ENCODE measurements at places on chromosomes 6 and 20.
A peak's percentile ranks its signal among the peaks of the same experiment; 100 is the strongest.

GRCh38 chr6:69958978-69959377, 92.6 kb downstream of the COL19A1 start:
- no peak for DNase-seq

DNA sequence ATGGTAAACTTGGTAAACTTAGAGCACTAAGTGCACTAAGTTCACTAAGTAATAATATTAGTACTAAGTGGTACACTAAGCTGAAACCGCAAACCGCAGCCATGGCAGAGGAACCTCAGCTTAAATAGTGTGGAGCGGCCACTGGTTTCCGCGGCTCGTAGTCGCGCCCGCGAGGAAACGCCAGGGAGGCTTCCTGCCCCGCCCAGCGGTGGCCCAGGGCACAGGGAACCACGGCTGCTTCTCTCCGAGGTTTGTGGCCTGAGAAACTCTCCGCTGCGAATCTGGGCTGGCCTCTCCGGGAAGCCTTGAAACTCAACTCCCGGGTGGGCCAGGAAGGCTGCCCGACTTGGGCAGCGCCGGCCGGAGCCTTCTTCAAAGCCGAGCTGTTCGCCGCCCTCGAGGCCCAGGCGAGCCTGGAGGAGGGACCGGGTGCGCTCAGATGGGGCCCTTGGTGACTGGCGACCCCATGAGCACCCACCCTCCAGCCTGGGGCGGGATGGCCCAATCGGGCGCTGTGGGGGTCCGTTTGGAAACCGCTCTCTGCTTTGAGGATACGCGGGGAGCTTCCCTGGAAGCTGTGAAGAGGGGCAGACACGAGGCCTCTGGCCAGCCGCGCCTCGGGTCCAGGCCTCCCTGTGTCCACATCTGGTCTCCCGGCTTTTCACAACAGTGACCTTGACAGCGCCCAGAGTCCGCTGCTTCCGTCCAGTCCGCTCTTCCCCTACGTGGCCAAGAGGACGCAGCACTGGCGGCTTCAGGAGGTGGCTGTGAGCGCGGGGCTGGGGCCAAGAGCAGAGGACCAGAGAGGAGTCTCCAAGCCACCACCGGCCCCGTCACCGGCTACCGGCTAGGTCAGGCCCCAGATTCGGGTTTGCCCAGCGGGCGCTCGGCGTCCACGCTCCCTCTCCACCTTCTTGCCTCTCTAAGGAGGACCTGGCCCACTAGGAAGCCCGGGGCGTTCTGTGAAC, 25.4 kb upstream of the HLA-E start:
- peak; percentile 54 for DNase-seq

- DNase-seq = no peak
These were observed 944.8 kb upstream of the CITED2 start for GRCh38 chr6:140319209-140319608.

GRCh38 chr20:51159303-51159702, 136.4 kb upstream of the KCNG1 start:
- DNase-seq = no peak

DNA sequence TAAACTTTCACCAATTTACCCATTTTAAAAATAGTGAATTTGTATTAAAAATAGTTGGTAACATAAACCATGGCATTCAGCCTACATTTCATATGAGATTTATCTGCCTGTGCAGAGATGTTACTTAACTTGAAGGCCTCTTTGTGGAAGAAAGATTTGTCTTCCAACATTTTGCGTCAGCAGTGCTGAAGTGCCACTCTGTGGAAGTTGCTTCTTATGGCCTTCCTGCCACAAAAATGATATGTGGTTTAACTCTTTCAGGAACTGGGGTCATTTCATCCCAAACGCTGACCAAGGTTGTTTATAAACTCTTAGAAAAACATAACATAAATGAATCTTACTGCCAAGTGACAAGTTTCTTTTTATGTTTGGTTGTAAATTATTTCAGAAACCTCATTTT, 246.8 kb downstream of the ARID1B start:
- no peak for DNase-seq

DNA sequence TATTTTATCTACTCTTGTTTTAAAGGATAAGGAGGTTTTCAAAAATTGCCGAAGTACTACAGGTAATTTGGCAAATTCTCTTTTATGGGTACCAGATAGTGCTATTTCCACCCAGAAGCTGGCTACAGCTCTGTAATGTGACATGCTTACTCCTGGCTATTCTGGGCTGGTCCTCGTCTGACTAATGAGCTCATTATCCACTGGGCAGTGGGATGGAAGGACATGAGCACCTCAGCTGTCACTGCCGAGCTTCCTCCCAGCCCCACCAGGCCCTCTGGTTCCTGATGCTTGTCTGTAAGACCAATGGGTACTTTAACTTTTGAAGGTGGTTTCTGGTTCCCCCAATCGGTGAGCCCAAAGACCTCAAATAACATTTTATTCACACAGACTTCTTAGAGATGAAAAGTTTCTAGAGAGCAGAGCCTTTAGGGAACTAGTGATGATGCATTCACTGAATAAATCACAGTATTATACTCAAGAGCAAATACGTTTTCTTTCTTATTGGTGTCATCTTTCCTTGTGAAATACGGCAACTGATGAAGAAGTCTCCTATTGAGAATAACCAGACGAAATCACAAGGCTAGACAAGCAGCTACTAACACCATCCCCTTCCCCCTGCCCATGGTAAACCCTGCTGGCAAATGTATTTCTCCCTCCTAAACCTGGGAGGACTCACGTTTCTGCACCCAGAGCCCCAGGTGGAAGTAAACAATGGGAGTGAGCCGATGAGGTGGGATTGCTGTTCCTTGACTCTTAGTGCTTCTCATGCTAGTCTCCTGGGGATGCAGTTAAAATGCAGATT, 80.8 kb downstream of the SLC22A3 start:
- no peak for DNase-seq

DNA sequence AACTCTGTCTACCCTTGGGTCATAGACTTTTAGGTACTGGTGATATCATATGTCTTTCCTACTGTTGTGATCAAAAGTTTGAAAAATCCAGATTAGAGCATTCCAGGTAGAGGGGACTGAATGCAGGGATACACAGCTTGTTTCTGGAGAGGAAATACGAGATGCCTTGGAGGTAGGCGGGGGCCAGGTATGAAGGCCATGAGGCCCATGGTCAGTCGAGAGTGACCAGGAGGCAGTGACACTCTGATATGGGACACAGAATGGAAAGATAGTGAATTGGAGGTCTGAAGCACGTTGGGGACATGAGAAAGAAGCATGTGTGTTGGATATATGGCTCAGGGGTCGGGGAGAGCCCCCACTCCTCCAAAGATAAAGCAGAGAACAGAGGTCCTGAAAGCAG, 16.1 kb upstream of the SRSF3 start:
- DNase-seq = no peak

DNA sequence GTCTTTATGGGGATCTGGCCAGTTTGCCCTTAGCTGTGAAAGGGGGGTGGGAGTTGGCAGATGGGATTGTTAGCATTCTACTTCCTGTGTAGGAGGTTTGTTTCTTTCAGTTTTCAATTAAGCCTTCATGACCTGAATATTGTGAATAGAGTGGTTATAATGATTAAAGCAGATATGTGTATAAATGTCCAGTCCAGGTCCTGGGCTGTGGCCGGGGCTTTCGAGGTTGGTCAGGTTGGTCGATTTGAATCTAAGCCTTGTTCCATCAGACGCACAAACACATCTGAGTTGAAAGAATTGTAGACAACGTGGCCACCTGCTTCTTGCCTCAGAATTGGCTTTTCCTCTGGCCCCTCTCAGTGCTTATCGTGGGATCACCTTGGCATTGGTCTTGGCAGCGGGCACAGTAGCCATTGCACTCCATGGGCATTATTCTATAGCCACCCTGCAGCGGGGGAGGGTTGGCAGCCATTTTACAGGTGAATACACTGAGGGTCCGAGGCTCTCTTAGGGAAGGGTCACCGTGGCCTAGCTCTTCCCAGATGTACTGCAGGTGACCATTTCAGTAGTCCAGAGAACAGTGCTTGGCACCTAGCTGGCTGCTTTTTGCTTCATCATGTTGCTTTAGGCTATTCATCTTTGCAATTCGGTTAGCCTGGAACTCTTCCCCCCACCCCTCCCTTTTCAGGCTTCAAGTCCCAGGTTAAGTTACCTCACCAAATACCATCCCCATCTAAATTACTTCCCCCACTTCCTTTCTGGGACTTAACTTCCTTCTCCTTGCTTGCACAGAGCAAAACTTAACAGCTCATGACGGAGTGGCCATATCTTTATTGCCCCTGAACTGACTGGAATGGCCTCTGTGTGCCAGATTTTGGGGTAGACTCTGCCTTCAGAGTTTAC, 1.1 kb downstream of the RNF114 start:
- no peak for DNase-seq

- DNase-seq = no peak
These were observed 207.5 kb downstream of the ZNF217 start for GRCh38 chr20:53385941-53386767.

- no peak for DNase-seq
These were observed 125.6 kb downstream of the CARMIL1 start for GRCh38 chr6:25404693-25405169.

GRCh38 chr6:121880831-121881230, 445.4 kb downstream of the GJA1 start:
- no peak for DNase-seq

GRCh38 chr6:41122918-41123317, 31.2 kb downstream of the TREML1 start:
- no peak for DNase-seq

- DNase-seq = no peak
These were observed 10.3 kb downstream of the ZMYND8 start for GRCh38 chr20:47346172-47346571.

GRCh38 chr6:157107915-157108651, 215.2 kb downstream of the TMEM242 start:
- no peak for DNase-seq

GRCh38 chr6:108051481-108051880, 23.1 kb downstream of the OSTM1 start:
- DNase-seq = no peak

DNA sequence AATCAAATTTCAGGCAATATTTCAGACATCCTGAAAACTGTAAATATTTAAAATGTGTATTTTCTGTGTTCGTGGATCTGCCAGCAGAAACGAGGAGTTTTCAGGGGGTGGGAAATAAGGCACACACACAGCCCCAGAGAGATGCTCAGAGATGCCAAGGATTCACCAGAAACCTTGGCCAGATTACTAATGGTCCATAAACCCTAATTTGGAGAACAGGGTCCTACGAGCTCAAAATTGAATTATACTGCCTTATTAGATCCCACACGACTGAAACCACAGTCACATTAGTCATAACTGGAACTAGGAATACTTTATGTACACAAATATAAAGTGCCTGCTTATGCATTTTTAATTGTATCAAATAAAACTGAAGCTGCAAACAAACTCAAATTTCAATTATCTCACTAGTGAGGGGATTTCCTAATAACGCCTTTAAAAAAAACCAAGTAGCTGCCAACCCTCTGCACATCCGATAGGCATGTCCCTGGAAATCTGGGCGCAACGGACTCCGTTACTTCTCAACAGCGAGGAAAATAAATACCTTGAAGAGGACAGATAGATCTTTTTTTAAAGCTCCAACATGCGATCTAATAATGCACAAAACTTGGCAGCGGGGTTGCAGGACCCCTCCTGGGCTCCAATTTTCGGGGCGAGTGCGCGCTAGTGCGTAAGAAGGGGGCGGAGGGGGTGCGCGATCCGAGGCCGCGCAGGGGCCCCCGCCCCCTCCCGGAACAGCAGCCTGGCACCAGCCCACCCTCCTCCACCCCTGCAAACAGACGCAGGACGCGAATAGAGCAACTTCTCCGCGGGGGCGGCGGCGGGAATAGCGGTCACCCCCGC, 897 bp downstream of the CHD6 start:
- DNase-seq = no peak

- no peak for DNase-seq
These were observed 214.4 kb downstream of the ATXN1 start for GRCh38 chr6:16546861-16547260.

- no peak for DNase-seq
These were observed 19.5 kb downstream of the SRSF6 start for GRCh38 chr20:43477193-43477592.

DNA sequence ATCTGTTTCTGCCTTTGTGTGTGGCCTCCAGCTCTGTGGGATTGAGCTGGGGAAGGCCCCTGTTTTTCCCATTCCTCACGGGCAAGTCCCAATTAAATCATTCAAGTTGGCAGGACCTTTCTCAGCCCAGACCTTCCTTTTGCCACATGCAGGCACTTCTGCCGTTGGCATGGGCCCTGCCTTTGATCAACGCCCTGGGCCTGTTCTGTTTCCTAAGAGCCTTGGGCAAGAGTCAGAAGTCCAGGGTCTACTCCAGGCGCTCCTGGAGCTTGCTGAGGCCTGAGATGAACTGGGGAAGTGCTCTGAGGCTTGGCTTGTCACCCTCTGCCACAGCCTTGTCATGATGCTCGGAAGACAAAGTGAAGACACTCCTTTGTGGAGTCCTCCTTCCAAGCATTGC, 7.1 kb downstream of the IP6K3 start:
- no peak for DNase-seq

- DNase-seq = no peak
These were observed 64.1 kb downstream of the HMGN3 start for GRCh38 chr6:79170431-79170830.

DNA sequence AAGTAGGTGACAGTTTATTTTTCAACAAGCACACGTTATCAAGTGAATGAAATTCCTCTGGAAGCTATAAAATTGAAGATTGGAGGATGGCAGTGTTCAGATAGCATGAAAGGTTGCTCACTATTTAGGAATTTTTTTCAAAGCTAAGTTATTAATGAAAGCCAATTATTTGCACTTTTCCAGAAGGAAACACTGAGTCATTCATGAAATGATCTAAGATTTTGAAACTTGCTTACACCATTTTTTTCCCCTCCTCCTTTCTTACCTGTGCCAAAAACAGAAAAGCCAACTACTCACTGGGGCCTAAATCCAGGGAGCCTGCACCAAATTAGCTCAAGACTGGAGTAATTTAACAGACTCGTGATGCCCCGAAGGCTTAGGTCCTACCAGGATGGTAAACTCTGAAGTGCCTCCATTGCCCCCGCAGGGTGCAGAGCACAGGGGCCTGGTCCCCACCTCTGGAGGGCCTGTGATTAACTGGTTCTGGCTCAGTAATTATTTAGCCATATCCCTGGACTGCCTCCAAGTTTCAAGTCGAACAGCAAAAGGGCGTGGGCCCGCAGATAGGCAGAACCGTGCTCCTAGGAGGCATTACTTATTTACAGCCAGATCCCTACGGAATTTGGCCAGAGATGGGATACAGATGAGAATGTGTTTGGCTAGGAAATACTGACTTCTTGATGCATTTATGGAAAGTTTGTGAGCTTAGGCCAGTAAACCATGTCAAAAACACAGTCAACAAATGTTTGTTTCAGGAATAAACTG, 28.0 kb upstream of the ZNF217 start:
- no peak for DNase-seq

- DNase-seq = no peak
These were observed 92.6 kb downstream of the PDE7B start for GRCh38 chr6:135944120-135944519.

GRCh38 chr20:43531091-43531443, 23.6 kb downstream of the L3MBTL1 start:
- no peak for DNase-seq

GRCh38 chr6:13383328-13384163, 55.2 kb upstream of the TBC1D7 start:
- DNase-seq = no peak

DNA sequence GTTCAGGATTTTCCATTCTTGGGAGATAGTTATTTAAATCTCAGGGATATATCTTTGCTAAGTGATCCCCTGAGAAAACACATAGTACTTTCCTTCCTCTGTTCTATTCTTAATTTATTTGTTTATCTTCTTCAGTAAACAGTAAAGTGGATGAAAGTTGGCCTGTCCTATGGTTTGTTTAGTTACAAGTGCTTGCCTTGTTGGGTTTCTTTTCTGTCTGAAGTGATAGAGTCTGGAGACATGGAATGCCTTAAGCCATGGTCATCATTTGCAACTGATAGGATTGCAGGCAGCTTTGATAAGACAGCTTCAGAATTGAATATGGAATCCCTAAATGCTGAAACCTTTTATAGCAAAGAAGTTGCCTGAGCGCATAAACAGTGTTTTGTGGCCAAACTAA, 4.9 kb downstream of the ADGRG6 start:
- no peak for DNase-seq
